Left cardiac atrium (tissue), 4 donors: ENCODE measurements at places on chromosomes 7 and 10.

- DNase-seq: no peak
Observed at GRCh38 chr10:7913126-7913872, 95.0 kb downstream of the TAF3 start.

DNA sequence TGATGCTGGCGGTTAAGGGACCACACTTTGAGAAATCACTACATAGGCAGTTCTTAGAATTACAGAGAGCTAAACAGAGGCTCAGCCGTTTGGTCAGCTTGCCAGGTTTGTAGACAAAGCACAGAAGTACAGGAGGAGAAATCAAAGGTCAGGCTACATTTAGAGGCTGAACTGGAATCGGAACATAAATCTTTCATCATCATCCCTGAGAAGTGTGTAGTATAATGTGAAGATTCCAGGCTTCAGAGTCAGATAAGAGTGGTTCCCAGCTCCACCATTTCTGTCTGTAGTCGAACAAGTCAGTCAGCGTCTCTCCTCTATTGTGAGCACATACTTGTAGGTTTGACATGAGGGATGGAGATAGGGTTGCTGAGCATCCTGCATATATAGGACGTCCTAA, 18.9 kb downstream of the CDK1 start:
- DNase-seq: no peak

GRCh38 chr7:8284606-8285005, 22.6 kb upstream of the ICA1 start:
- DNase-seq: no peak

GRCh38 chr7:150489782-150490181, 24.9 kb upstream of the GIMAP7 start:
- DNase-seq: no peak

GRCh38 chr7:50552921-50553320, 12.3 kb downstream of the DDC start:
- DNase-seq: no peak

DNA sequence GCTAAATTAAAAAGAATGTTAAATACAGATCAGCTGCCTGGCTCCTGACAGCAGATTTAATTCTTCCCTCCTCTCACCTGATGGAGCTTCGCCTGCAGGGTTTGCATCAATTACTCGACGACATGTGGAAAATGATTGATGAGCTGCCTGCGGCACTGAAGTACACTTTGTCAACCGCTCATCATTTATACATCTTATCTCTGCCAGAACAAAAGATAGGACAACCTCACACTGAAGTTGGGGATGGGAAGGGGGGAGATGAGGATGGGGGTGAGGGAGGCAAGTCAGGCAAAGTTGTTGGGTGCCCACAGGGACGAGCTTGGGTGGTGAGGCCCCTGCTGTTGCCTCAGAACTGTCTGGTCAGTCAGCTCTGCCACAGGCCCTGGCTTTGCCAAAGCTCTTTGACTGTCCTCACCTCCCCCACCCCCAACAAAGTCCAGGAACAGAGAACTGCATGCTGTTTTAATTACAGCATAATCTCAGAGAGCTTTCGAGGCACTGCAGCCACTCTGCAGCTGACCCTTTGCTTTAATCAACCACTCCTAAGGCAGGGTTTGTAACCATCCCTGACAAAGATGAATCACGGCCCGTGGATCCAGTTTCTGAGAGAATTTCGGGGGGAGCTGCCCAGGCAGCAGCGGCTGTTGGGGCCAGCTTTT, 702.3 kb downstream of the LRMDA start:
- DNase-seq: no peak

- DNase-seq: no peak
Observed at GRCh38 chr10:46301721-46302479, 15.1 kb downstream of the ANTXRL start.

DNA sequence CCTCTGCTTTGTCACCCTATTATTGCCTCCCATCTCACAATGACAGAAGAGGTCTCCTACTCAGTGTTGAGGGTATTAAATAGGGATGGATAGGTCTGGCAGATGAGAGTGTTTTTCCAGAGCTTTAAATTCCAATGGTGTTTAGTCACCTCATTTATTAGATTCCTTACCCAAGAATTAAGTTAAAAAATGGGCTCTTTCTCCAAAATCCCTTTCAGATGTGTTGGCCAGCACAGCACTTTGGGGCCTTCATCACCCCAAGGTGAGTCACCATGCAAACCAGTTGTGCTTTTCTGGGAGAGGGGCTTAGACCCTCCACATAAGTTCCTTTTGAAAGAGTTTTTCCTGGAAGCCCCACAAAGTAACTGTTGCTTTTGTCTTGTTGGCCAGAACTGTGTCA, 78.4 kb downstream of the CYP26A1 start:
- no peak for DNase-seq

GRCh38 chr10:71502190-71502589, 105.5 kb downstream of the CDH23 start:
- no peak for DNase-seq

GRCh38 chr10:81306971-81307782, 567.8 kb upstream of the NRG3 start:
- DNase-seq: no peak

DNA sequence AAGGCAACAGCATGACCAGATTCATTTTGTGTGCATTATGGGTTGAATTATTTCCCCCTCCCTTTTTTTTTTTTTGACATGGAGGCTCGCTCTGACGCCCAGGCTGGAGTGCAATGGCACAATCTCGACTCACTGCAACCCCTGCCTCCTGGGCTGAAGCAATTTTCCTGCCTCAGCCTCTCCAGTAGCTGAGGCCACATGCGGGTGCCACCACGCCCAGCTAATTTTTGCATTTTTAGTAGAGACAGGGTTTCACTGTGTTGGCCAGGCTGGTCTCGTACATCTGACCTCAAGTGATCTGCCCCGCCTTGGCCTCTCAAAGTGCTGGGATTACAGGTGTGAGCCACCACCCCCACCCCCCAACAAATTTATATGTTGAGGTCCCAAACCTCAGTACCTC, 42.0 kb downstream of the ZNF783 start:
- no peak for DNase-seq

- no peak for DNase-seq
Observed at GRCh38 chr7:128100949-128101713, 69.9 kb upstream of the LRRC4 start.

DNA sequence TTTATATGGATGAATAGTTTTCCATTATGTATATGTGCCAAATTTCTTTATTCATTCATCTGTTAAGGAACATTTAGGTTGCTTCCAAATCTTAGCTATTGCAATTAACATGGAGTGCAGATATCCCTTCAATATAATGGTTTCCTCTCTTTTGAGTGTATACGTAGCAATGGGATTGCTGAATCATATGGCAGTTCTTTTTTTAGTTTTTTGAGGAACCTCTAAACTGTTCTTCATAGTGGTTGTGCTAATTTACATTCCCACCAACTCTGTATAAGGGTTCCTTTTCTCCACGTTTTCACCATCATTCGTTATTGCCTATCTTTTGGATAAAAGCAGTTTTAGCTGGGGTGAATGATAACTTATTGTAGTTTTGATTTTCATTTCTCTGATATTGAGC, 46.5 kb downstream of the FAS start:
- no peak for DNase-seq

- no peak for DNase-seq
Observed at GRCh38 chr7:148903504-148903903, 19.4 kb upstream of the EZH2 start.

DNA sequence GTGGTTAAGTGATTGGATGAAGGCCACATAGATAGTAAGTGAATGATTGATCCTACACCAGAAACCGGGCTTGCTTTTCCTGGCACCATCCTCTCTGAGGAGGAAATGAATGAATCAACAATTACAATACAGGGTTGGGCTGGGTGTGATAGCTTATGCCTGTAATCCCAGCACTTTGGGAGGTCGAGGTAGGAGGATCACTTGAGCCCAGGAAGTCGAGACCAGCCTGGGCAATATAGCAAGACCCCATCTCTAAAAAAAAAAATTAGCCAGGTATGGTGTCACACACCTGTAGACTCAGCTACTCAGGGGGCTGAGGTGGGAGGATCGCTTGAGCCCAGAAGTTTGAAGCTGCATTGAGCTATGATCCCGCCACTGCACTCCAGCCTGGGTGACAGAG, 111.5 kb downstream of the COL26A1 start:
- DNase-seq: no peak

- DNase-seq: no peak
Observed at GRCh38 chr10:43585046-43585445, 10.6 kb upstream of the ZNF239 start.

DNA sequence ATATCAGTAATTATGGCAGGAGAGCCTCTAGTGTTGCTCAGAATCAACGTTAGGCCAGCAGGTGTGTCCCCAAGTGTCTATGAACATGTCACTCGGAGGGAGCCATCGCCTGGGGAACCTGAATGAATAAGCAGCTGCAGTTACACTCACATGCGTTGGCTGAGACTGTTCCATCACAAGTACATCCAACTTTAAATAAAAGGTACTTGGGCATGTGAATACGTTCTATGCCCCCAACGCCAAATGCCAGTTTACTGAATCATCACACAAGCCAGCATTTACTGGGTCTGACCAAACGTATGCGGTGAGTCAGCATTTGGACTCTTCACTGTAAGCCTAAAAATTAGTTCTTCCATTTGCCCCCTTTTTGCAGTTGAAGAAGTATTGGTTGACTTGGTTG, 207.6 kb upstream of the PLXNA4 start:
- no peak for DNase-seq

- no peak for DNase-seq
Observed at GRCh38 chr7:41013117-41013516, 689.8 kb downstream of the INHBA start.

DNA sequence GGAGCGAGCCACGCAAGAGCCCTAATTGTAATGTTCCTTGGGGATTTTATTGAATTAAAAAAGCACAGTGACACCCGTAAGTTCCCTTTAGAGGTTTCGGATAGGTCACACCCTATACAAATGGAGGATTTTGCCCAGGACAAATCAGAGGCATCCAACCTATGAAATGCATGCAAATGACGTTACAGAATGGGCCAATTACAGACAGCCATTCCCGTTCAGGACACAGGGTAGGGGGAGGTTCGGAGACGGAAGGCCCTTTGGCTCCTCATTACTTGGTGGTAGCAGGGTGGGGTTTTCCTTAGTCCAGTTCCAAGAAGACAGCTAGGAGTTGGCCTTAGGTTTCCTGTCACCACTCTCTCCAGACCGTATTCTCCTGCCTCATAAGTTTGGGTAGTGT, 754.1 kb downstream of the IPMK start:
- DNase-seq: no peak

GRCh38 chr10:116744163-116744753, 1.9 kb upstream of the HSPA12A start:
- no peak for DNase-seq
